ENCODE measurements at places on chromosomes 1 and 21.

GRCh38 chr1:1129381-1129821 lies 13.5 kb upstream of the C1orf159 start:
- no peak for DNase-seq

DNA sequence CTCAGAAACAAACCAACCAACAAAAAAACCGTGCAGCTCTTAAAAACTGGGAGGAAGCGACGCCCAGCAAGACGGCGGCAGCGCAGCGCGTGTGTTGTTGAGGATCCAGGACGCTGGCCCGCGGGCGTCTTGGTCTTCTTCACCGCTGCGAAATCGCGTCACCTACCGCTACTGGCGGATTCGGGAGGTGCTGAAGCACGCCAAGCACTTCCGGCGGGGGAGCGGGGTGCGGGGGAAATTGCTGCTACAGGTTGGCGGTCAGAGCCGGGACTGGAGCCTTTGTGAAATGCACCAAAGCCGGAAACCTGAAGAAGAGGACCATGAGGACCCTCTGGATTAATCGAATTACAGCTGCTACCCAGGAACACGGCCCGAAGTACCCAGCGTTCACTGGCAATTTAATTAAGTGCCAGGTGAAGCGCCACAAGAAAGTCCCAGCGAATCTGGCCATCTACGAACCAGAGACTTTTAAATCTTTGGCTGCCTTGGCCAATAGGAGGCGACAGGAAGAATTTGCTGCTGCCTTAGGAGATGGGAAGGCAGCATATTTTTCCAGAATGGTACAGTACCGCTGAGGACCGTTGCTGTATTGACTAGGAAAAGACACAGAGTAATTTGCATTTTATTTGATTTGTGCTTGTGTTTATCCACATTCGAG lies 11.9 kb upstream of the RIPPLY3 start:
- peak; percentile 20 for DNase-seq

GRCh38 chr1:151011154-151011850 lies 3.1 kb downstream of the PRUNE1 start:
- DNase-seq: no peak

- no peak for DNase-seq
Measured at GRCh38 chr1:12572522-12572921, 45.5 kb downstream of the DHRS3 start.
